Stimulated activated CD4-positive, alpha-beta T cell treated with anti-CD3 and anti-CD28 coated beads, TNF-alpha, amount 100 ng/mL, for 1 hour (primary cell): ENCODE measurements at places on chromosomes 7 and 10.

DNA sequence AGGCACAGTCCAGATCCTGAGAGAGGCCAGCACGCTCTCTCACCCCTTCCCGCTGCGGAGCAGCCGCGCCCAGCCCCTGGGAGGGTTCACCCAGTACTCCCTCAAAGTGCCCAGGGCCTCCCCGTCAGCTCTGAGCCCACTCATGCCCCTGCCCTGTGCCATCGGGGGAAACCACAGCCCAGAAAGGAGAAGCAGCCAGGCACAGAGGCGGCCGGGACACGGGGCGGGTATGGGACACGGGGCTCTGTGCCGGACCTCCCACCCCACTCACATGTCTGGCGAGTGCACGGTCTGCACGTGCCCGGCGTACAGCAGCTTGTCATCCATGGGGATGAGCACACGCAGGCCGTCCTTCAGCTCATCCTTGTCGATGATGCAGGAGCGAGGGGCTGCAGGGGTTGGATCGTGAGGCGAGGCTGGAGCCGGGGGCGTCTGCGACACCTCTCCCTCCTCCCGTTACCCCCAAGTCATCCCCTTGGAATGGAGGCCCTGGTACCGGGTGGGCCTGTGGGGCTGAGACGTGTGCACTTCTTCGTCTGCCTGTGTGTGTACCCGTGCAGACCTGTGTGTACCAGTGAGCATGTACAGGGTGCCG, 38.2 kb downstream of the SLC29A4 start:
- no peak for DNase-seq

- no peak for DNase-seq
Measured at GRCh38 chr10:46558392-46559185, 2.1 kb upstream of the GPRIN2 start.

GRCh38 chr7:13829914-13830900, 159.3 kb downstream of the ETV1 start:
- no peak for DNase-seq

DNA sequence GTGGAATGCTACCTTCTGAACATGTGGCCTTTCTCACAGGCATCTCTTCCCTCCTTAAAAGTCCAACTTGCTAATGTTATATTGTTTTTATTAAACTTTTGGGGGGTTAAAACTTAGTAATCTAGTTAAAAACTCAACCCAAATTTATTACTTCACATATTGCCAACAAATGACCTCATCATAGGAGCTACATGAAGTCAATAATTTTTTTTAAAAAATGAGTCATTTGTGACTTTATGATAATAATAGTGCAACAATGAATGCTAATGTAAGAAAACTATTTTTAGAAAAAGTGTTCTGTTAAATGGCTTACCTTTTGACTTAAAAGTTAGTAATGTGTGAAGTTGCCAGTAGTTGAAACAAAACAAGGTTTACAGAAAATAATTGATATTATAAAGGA, 325.9 kb upstream of the FZD1 start:
- DNase-seq: no peak

DNA sequence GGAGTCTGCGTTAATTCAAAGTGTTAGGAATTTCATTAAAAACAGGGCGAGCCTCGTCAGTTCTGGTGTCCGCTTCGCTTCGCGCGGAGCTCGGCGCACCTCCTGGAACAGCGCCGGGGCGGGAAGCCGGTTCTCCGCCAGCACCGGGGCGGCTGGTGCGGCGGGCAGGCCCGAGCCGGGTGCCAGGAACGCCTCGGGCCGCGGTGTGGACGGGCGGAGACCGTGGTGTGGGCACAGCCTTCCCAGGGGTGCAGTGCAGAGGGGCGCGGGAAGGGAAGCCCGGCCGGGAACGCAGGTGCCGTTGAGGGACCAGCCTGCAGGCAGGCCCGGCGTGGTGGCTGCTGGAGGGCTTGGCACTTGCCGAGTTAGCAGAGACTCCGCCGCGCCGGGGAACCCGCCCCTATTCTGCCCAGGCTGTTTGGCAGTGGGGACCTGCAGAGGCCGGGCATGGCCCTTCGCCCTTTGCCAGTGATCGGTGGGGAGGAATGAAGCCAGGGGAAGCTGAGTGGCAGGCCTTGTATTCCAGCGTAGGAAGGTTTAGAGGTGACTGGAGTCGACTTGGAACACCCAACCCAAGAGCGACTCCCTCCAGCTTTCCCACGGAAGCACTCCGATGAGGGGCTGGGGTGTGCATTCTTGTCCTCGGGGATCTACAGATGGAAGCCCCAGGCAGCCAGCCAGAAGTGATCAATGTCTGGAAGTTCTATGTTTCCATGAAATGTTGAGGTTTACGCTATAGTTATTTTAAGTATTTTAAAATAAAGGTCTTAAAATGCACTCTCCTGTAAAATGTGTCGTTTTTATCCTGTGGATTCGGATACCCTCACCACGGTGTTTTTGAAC, 945 bp upstream of the RHEB start:
- DNase-seq: peak; percentile 32

DNA sequence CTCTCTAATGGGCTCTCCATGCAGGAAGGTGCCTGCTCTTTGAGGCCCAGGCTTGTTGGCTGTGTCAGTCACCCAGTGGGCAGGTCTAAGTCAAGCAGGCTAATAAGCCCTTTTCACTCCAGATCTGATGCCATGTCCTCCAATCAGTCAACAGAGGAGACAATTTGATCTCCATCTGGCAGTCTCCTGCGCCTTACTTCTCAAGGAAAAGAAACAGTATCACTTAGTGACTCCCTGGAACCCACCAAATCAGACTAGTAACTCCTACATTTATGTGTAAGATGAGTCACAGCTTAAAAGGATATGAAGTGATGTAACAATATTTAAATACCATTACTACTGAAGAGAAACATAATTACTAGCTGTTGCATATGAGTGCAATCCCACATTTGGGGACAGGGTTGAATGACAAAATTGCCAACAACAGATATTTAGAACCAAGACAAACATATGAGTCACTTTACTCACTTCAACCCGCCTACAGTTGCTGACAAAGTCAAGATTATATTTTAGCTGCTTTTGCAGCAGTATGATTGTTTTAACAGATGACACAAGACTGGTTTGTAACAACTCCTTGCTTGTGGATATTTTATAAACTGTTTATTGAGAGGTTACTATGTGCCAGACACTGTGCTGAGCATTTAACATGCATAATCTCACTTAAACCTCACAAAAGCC, 72.1 kb downstream of the USP6NL start:
- no peak for DNase-seq

DNA sequence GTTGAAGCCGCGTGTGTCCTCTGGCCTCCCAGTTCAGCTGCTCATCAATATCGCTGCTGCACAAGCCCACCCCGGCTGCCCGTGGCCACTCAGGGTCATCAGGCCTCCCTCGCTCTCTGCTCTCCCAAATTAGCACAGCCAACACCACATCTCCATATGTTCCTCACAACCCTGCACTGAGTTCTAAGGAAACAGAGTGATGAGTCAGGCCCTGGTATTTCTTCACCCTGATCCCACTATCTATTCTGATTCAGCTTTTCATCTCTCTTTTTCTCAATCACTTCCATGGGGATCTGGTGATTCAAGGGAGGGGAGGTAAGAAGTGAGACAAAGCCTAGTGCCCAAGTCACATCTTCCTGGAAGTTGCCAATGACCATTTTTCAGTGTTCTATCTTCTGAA, 23.8 kb downstream of the CYTH3 start:
- no peak for DNase-seq

DNA sequence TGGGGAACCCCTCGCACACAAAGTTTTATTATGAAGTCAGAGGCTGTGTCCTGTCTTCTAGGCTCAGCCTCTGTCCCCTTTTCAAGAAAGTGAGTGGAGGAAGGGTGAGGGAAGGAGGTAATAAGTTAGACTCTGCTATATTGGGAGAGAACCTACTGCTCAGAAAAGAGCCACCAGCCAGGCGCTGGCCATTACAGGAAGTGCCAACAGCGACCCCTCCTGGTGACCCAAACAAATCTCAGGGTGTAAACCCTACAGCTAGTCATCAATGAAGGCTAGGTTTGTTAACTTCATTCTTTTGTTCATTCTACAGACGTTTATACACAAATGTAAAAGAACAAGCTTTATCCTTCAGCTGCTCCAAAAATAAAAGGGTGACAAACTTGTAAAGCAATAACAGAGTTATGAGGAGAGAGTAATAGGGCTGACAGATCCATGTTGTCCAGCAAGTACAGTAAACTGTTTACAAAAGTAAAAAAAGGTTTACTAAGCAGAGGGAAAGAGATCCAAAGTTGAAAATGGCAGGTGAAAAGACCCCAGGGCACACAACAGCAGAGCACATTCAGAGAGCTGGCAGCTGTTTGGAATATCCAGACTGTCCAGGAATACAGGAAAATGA, 82.7 kb downstream of the FAM204A start:
- DNase-seq: peak; percentile 3

DNA sequence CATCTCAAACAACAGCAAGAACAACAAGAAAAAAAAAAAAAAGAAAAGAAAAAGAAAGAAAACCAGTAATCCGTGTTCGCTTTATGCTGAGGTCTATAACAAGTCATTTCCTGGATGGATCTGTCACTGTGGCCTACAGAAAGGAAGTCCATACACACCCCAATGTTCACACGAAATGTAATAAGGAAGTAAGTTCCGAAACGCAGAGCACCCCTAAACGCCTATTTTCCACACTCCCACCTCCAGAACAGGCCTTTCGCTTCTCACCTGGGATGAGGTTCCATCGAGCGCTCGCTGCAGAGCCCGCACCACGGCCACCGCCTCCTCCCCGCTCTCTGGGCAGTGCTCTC, 735 bp downstream of the ZNF394 start:
- no peak for DNase-seq

DNA sequence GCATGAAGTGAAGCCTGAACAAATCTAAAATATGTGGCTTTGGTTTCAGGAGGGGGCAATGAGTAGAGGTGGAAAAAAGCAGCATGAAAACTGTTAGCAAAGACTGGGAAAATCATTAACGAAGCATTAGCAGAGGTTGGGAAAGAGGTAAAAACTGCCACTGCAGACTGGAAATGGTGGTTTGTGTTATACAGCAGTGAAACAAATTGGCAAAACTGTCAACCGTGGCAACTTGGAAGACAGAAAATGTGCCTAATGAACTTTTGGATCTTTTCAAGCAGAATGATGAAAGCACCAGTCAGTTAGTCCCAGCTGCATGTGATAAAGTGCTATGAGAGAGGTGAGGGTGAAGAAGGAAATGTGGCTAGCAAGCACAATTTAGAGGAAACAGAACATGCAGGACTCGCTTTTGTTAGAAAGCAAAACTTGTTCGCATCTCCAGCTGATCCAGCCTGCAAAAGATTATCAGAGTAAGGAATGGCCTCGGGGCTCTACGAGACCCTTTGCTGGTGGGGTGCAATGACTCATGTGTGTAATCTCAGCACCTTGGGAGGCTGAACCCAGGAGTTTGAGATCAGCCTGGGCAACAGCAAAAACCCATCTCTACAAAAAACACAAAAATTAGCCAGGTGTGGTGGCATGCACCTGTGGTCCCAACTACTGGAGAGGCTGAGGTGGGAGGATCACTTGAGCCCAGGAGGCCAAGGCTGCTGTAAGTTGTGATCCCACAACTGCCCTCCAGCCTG, 45.7 kb downstream of the SKIDA1 start:
- no peak for DNase-seq

DNA sequence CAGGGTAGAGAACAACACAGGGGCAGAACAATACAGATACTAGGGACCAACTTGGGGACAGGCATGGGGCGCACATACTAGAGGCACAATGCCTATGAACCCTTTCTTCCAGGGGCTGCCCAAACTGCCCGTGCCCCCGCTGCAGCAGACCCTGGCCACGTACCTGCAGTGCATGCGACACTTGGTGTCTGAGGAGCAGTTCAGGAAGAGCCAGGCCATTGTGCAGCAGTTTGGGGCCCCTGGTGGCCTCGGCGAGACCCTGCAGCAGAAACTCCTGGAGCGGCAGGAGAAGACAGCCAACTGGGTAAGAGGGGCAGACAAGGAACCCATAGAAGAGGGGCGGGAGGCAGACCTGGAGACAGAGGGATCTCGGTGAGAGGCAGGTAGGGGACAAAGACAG, 5.8 kb downstream of the CHAT start:
- no peak for DNase-seq

GRCh38 chr10:95501203-95502094, 59.7 kb downstream of the SORBS1 start:
- DNase-seq: no peak

- DNase-seq: no peak
Measured at GRCh38 chr7:97117035-97117371, 495 bp upstream of the SDHAF3 start.

DNA sequence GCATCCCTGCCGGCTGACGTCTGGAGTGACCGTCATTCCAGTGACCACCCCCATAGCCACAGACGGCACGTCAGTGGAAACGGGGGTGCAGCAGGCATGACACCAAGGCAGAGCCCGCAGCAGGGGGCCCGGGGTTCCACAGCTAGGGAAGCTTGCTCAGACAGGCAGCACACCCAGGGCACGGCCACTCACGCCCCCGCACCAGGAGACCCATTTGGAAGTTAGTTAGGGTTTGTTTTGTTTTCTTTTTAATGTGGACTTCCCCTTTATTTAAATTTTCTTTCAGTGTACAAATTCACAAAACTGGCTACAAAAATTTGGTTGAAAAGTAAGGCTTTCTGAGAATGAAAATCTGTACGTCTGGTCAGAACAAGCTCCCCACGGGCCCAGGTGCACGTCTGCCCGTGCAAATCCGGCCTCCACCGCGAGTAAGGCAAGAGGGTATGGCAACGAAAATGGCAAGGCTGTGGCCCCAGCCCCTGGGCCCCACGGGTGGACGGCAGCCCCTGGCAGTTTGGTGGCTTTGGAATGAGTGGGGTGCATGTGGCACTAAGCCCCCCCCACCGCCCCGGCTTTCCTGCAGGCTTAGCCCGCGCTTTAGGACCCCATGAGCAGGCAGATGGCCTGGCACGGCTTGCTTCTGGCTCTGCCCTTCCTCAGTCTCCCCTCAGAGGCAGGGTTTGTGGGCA, 124.2 kb downstream of the FAM53B start:
- DNase-seq: no peak

GRCh38 chr7:134472572-134473244, 13.8 kb upstream of the AKR1B1 start:
- no peak for DNase-seq

DNA sequence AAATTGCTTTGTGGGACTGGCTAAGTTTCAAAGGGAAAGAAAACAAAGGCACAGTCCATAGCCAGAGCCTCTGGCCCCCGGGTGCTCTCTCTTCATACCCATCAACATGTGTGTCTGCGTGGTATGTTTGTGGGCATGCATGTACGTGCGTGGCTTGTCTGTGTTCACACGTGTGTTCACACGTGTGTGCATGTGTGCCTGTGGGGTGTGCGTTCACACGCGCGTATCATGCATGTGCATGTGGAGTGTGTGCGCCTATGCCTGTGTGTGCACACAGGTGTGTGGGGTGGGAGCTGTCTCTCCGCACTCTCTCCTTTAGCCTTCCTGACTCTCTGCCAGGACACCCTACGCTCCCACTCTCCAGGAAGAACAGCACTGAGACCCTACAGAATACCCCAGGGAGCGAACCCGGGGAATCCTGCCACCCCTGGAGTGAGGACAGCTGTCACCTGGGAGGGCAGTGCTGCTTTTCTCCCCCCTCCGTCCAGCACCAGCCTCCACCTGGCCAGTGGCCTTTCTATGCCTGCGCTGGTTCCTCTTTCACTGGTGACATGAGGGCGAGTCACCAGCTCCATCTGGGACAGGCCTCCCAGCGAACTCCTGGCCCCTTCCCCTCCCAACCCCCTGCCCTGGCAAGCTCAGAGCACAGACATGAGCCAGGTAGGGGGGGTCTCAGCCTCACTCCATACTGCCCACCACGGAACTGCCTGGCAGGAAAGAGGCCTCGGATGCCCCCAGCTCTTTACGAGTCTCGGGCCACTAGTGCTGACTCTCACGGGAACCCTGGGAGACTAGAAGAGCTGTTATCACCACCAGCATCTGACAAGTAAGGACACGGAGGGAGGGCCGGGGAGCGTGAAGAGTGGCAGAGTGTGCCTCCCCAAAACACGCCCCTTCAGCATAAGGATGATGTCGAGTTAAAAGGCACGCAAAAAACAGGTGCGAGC, 16.5 kb downstream of the WDR86 start:
- no peak for DNase-seq
